ENCODE measurements at places on chromosomes 5 and 9.

GRCh38 chr5:147809830-147810666, 21.4 kb downstream of the SPINK1 start:
- peak; percentile 53 for DNase-seq

GRCh38 chr5:136094913-136095641, 37.6 kb upstream of the SMAD5 start:
- DNase-seq = peak; percentile 96

DNA sequence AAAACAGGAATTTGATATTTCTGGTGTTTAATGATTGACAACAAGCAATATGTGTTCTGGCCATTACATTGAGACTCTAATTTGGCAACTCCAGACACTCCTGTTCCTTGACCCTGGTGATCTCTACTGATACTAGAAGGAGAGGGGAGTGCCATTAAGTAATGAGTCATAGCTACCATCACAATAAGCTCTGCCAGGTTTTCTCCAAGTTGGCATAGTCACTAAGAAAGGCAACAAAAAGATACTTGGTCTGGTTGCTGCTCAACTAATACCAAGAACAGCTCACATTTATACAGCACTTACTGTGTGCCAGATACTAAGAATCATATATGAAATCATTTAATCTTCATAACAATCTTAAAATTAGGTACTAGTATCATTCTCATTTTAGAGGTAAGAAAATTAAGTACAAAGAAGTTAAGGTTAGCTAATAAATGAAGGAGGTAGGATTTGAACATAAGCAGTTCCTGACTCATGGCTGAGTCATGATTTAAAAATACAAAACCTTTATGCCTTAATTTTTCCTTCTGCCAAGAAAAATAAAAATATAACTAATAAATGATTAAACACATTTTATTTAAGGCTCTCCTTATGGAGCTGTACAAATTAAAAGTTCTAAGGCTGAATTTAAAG, 19.9 kb upstream of the PRXL2C start:
- no peak for DNase-seq

DNA sequence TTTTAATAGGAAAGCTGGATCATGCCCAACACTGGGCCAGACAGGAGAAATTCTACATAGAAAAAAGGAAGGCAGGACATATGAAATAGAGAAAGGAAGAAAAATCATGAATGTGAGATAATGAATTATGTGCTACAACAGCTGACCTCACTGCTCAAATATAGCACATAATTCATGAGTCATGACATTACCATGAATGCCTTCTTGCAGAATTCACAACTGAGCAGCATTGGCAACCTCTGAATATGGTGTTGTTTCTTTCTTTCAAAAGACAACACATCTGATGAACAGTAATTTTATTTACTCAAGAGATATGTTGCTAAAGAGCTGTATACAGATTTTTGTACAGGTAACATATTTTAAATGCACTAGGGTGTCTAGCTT, 34.4 kb downstream of the APBA1 start:
- DNase-seq = peak; percentile 12

DNA sequence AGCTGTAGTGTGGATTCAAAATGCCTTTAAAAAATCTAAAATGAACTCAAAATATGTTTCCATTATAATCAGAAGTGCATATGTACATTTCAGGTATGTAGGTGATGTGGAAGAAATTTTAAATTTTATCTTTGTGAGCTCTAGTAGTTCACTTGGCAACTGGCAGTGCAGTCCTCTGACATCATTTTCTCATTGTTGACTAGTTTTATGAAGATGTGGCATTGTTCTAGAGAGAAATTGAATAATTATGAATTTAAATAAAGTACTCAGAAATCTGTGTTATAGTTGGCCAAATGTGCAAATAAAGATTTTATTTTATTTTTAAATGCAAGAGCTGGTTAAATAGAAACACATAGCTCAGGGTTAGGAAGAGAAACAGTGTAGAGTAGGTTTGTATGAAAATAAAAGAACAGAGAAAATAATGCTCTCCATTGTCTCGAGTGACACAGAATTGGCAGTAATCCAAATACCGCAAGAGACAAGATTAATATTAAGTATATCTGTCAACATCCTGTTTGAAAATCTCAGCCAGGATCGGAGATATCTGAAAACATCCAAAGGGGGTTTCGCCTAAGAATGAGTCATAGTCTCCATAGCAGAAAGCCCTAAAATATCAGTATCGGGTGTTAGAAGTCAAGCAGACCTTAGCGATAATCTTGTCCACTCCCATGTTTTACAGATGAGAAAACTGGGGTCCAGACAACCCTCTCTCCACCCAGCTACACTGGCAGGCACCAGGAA, 189.4 kb downstream of the CCDC192 start:
- DNase-seq = peak; percentile 91

GRCh38 chr5:118548761-118549720, 439.3 kb downstream of the DTWD2 start:
- peak; percentile 48 for DNase-seq

GRCh38 chr5:131539251-131539650, 95.8 kb downstream of the RAPGEF6 start:
- peak; percentile 9 for DNase-seq

GRCh38 chr5:110872200-110872599, 133.4 kb downstream of the SLC25A46 start:
- DNase-seq = no peak

DNA sequence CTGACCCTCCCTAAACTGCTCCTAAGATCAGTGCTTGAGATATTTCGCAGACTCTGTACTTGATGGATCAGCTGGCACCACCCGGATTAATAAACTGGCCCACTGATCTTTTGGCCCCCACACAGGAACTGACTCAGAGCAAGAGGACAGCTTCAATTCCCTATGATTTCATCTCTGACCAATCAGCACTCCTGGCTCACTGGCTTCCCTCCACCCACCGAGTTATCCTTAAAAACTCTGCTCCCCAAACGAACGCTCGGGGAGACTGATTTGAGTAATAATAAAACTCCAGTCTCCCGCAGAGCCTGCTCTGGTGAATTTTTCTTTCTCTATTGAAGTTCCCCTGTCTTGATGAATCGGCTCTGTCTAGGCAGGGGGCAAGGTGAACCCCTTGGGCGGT, 36.5 kb upstream of the CD180 start:
- DNase-seq = no peak

DNA sequence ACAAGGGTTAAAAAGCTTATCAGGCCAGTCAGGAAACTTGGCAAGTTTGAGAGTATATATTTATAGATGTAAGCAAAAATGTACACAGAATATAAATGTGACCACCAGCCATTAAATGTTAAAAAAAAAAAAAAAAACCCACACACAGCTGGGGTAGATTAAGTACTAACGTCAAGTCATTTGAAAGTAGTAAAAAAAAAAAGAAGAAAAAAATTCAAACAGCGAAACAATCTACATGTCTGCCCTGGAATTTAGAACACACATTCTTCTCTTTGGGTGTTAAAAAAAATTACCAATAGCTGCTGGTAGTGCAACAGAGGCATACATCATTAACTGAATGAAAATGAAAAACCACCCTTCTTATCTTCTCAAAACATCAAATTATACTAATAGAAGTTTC, 269.7 kb downstream of the MLLT3 start:
- no peak for DNase-seq

- no peak for DNase-seq
Measured at GRCh38 chr5:39225405-39226099, 6.2 kb upstream of the FYB1 start.

DNA sequence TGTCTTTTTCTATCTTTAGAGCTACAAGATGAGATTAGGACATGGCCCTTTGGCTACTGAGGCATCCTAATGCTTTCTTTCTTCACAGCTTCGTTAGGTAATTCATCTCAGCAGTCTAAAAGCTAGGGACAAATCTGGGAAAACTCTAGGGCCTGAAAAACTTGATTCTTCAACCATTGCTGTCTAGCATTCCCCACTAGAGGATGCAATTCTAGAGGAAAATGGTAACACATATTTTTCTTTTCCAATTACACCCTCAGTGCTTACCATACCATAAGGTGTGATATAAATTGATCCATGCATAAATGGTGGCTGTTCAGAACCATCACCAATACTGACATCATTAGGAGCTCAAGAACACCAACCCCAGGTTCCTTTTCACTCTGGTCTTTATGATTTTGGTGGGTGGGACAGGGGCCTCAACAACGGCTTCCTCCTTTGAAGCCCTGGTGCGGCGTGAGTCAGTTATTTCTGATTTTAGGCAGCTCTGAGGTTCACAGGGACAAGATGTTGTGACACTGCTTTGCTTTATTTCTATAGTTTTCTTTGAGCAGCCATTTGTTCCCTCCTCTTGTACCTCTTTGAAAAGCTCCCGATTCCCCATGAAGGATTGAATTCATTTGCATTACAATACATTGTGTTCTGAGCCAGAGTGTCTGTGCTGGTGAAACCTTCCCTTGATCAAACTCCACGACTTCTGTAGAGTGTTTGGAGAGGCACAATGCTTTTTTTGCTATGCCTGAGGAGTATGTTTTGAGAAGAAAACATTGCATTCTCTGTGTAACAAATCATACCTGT, 526.0 kb upstream of the TRPC7 start:
- DNase-seq = no peak

DNA sequence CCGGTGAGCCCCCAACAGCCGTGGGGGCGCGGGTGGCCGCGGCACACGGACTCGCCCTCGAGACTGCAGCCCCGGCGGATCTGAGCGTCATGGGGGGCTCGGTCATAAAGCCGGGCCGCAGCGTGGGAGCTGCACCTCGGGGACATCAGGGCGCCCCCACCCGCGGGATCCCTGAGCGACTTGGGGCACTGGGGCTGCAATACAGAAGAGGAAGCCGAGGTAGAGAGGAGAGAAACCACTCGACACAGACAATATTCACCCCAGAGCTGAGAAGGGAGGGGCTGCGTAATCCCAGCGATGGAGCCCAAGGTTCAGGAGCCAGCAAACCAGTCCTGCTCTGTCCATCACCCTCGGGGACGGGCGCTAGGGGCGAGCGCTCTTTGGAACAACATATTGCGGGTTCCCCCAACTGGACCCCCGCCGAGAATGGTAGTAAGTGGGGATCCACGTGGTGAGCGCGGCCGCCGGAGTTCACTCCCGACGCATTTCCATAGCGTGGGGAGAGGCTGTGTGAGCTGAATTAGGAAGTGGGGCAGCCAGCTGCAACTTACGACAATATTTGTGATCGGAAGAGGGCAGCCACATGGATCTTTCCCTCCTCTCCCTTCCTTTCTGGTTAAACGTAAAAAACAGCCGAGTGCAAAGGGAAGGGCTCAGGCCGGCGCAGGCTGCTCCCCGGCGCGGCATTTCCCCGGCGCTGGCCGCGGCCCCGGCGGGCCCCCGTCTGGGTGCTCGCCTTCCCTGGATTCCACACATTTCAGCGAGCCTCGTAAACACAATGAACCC, 9.9 kb downstream of the PTCH1 start:
- peak; percentile 76 for DNase-seq

DNA sequence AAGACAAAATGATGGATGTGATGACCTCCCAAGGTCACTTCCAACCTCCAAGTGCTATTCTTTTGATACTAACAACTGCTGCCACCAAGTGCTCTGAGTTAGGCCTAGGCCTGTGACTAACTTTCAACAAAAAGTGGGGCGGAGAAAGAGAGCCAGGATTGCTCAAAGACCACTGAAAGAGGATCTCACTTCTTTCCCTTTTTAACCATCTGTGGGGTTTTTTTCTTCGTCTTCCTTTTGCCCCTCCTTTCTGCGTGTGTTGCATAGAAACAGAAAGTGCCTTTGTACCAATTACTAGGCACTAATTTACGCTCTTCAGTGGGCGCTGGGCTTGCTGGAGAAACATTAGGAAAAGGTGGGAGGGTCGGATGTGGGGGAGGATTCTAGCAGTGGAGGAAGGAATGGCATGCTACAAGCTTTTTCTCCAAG, 8.0 kb downstream of the KLF9 start:
- DNase-seq = no peak

GRCh38 chr9:137710704-137711103, 91.9 kb downstream of the EHMT1 start:
- no peak for DNase-seq

- DNase-seq = no peak
Measured at GRCh38 chr9:37046683-37047082, 12.6 kb upstream of the PAX5 start.

GRCh38 chr5:179733772-179734126, 1.1 kb downstream of the MAML1 start:
- no peak for DNase-seq

DNA sequence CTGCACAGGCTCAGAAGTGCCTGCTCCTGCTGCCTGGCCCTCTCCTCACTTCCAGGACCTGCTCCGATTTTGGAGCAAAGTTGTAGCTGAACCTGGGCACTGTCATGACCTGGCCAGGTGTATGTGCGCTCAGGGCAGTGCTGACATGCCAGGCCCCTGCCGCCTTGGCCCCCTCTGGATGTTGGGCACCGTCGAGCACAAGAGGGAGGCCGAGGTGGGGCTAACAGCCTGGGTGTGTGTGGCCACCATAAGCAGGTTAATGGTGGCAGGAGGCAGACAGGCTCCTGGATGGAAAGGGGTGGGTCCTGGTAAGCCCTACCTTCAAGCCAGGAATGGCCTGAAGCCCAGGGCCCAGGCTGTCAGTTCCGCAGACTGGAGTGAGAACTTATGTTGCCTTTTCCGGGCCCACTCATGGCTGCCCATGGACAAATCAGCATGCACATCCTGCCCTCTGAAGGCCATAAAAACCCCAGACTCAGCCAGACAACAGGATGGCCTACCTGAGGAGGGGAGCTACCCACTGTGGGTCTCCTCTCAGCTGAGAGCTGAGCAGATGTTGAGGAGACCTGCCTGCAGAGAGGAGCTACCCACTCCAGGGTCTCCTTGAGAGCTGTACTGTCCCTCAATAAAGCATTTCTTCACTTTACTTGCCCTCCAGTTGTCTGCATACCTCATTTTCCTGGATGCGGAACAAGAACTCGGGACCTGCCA, 66.2 kb downstream of the NACC2 start:
- peak; percentile 59 for DNase-seq

DNA sequence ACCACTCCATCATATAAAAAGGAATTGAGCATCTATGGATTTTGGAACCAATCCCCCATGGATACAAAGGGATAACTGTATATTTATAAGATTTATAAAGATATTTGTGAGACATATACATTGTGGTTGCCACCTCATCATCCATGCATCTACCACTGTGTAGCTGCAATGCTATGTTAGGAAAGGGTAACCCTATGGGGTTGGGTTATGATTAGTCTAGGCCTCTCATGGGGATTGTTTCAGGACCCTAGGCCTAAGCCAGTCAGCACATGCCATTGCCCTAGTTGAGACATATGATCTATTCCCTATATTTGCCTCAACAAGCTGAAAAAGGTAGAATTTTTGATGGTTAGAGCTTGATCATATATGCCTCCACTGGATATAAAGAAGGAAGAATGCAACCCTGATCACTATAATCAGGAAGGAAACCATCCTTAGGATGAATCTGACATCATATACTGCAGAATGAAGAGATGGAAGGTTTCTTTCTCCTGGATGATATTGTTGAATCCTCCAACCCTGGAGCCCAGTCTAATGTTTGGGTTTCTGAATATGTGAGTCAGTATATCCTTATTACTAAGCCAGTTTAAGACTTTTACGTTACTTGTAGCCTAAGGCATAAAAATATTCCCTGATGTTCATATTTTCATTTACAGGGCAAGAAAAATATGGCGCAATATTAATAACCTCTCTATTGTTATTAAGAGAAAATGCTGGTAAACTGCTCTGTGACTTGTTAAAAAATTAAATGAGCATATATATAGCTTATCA, 94.2 kb downstream of the ADAMTS19 start:
- DNase-seq = no peak

GRCh38 chr9:34256104-34256503, 73.0 kb downstream of the KIF24 start:
- DNase-seq = peak; percentile 36

GRCh38 chr9:84271531-84271900, 69.0 kb downstream of the SLC28A3 start:
- no peak for DNase-seq

GRCh38 chr9:99040911-99041582, 63.9 kb upstream of the TGFBR1 start:
- no peak for DNase-seq

GRCh38 chr5:177403102-177403791, 2.8 kb upstream of the PFN3 start:
- DNase-seq = peak; percentile 88

Data from DMS53 (cell line).